Brain (organoid and tissue), 16 donors: ENCODE measurements at places on chromosomes 6 and 20. TPM values are rescaled to one million over a fixed set of nuclear protein-coding genes. Genes with fewer than 3 reads are reported as not detected.

Gene RBM24
- polyA plus RNA-seq = 16.6 TPM

Gene ZNF831
- polyA plus RNA-seq = 0.07 TPM

Gene MOG
- polyA plus RNA-seq = 87.3 TPM

Gene MLN
- not detected for polyA plus RNA-seq

Gene C6orf120
- 4.4 TPM for polyA plus RNA-seq

Gene BPIFB2
- polyA plus RNA-seq = not detected

Gene KCNQ5
- polyA plus RNA-seq = 2.0 TPM

Gene RFX6
- polyA plus RNA-seq = not detected

Gene RIPPLY2
- 14.6 TPM for polyA plus RNA-seq

Gene CCM2L
- 6.7 TPM for polyA plus RNA-seq

Gene VSX1
- polyA plus RNA-seq = 0.56 TPM

Gene PCMT1
- polyA plus RNA-seq = 192 TPM

Gene USP49
- 11.4 TPM for polyA plus RNA-seq

Gene HCK
- polyA plus RNA-seq = 3.4 TPM

Gene C20orf141
- not detected for polyA plus RNA-seq

Gene LIME1
- 5.6 TPM for polyA plus RNA-seq

Gene TGM3
- polyA plus RNA-seq = 0.24 TPM

Gene BMP5
- polyA plus RNA-seq = not detected
